NCI-H187 (cell line): ENCODE measurements at places on chromosomes 7 and 10.

DNA sequence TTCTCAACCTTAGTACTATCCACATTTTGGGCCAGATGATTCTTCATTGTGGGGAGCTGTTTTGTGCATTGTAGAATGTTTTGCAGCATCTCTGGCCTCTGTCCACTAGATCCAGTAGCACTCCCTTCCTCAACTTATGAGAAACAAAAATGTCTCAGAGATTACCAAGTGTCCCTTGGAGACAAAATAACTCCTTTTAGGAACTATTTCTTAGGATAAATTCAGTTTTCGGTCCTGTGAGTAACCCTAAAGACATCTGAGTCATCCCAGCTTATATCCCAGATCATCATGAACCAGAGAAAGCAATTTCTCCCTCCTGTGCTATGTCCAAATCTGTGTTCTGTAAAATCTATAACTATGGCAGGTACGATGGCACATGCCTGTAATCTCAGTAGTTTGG, 266.6 kb upstream of the PHYHIPL start:
- no peak for DNase-seq

- DNase-seq, result no peak
Observed at GRCh38 chr7:156827587-156828203, 65.3 kb downstream of the LMBR1 start.

- no peak for DNase-seq
Observed at GRCh38 chr10:120543291-120543690, 86.3 kb downstream of the PLPP4 start.

GRCh38 chr7:102300643-102301221, 14.1 kb downstream of the SH2B2 start:
- DNase-seq, result no peak

DNA sequence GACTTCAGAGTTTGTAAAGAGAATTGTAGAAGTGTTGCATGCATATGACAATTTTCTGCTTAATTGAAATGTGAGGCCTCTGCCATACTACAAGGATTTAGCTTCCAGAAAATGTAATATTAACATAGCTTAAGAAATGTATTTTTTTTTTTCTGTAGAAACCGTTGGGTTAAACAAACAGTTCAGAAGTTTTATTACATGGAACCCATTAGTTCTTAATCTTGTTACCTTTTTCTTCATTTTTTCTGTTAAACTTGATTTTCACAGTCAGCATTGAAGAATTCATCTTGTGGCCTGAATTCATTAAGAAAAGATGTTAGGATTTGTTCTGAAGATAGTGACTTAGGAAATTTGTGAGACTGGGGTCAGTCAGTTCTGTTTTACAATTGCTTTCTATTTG, 4.9 kb downstream of the PTEN start:
- no peak for DNase-seq

DNA sequence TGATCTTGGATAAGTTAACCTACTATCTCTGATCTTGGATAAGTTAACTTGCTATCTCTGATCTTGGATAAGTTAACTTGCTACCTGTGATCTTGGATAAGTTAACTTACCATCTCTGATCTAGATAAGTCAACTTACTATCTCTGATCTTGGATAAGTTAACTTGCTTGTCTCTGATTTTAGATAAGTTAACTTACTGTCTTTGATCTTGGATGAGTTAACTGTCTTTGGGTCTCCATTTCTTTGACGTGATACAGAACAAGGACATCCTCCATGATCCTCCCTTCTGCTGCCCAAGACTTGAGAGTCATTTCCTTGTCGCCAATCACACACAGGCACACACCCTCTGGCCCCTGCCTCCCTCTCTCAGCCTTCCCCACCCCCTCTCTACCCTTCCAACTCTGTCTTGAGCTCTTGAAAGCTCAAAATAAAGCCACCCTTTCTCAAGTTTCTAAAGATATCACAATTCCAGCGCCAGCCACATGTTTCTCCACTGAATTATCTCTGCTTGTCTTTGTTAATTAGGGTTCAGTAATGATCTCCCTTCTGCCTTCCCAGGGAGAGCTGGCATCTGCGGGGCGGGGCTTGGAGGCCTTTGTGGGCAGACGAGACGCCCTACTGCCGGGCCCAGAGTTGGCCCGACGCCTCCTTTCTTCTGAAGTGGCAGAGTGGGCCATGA, 85.1 kb upstream of the GTF2I start:
- no peak for DNase-seq

DNA sequence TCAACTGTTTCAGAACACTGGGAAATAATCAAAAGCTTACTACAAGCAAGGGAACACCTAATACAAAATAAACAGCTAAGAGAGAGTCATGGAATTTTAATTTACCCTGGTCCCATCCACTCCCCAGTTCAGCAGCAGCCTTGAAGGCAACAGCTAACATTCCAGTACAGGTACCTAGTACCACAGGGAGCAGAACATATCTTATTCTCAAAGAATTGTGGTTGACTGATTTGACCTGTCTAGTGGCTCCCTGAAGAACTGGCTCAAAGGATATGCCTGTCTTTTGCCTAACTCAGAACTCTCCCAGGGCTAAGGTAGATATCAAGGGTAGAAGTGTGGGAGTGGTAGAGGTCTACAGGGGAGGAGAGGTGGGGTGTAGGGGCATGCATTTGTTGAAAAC, 32.3 kb downstream of the SMURF1 start:
- no peak for DNase-seq

DNA sequence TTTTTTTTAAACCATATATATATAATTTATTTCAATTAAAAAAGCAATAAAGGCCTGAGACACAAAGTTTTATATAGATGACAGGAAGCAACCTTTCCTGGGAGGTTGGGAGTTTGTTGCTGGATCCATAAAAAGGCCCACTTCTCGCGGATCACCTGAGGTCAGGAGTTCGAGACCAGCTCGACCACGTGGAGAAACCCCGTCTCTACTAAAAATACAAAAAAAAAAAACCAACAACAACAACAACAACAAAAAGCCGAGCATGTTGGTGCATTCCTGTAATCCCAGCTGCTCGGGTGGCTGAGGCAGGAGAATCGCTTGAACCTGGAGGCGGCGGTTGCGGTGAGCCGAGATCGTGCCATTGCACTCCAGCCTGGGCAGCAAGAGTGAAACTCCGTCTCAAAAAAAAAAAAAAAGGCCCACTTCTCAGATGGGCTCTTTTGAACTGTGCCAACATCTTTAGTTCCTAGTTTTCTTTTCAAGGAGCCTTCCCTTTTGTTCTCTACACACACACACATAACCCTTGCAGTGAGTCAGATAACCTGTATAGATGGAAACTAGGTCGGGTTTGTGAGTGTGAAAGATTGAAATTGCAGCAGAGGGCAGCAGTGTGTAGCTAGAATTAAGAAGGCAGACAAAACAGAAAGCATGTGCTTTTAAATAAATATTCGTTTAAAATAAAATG, 1.2 kb upstream of the SMNDC1 start:
- DNase-seq, result peak; percentile 2

- no peak for DNase-seq
Observed at GRCh38 chr7:71348821-71349681, 217.1 kb downstream of the GALNT17 start.

GRCh38 chr7:86929293-86930109, 130.0 kb downstream of the ELAPOR2 start:
- no peak for DNase-seq

GRCh38 chr7:17680943-17681351, 259.3 kb downstream of the SNX13 start:
- no peak for DNase-seq

DNA sequence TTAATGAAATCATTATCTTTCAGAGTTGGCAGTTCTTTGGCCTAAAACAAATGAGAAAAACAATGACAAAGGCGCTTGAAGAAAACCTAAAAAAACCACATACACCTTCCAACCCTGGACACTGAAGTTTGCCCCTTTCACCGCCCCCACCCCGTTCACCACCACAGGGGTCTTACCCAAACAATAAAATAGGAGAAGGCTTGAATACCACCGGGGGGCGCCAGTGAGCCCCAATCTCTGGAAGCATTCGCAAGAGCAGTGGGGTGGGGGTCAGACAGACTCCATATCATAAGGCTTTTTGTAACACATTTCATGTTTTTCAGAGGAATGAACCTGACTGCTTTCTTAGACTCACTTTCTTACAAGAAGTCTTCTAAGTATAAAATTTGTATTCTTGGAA, 163.6 kb downstream of the PIP4K2A start:
- no peak for DNase-seq

GRCh38 chr10:21512573-21513404, 12.7 kb downstream of the SKIDA1 start:
- no peak for DNase-seq

DNA sequence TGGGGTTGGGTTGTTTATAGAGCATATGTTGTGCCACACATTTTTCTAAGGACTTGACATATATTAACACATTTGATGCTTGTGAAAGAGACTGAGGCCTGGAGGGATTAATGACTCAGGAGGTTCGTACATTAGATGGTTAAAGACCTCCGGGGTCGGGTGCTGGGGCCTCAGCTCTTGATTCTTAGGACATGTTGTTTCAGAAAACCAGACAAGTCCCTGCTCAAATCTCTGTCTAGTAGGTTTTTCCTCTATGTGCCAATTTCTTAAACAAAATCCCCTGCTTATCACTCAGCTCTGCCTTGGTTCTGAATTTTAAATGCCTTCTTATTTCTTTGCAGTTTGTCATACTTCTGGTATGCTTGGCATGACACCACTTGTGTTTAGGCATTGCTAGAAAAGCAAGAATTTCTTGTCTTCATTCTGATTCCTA, 5.8 kb downstream of the UPP1 start:
- no peak for DNase-seq

DNA sequence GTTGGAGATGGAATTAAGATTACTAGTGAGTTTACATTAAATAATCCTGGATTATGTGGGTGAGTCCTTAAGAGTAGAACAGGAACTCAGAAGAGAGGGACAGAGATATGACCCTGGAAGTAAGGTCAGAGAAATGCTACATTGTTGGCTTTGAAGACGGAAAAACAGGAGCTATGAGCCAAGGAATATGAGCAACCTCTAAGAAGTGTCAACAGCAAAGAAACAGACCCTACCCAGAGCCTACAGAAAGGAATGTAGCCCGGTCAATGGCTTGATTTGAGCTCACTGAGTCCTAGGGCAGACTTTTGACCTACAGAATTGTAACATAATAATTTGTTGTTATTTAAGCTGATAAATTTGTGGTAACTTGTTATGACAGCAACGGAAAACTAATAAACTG, 304.9 kb downstream of the IPMK start:
- DNase-seq, result no peak

GRCh38 chr7:25075459-25075858, 49.6 kb downstream of the CYCS start:
- no peak for DNase-seq

- DNase-seq, result no peak
Observed at GRCh38 chr10:1944487-1944886, 207.2 kb upstream of the ADARB2 start.

GRCh38 chr7:4468320-4469102, 213.6 kb upstream of the FOXK1 start:
- DNase-seq, result no peak
